Stimulated activated CD4-positive, alpha-beta T cell treated with anti-CD3 and anti-CD28 coated beads, Interleukin-12 subunit alpha, Interleukin-12 subunit beta, amount 100 ng/mL, for 24 hours (primary cell): ENCODE measurements at places on chromosomes 3 and 15.

DNA sequence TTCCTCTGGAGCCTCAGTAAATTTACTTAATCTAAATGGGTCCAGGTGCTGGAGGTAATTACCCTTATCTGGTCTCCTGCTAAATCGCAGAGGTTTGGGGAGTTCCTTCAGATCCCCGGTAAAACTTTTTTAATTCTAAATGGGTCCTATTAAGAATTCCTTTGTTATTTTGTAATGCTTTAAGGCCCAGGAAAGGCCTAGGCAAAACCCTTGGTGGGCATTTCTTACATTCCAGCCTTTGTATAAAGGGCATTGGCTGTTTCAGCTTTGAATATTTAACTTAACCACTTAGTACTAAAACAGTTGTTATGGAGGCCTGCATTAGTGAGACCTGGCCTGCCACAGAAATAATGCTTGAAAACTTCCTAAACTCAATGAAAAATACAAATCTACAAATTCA, 14.9 kb upstream of the ZNF662 start:
- no peak for DNase-seq

- DNase-seq: no peak
Measured at GRCh38 chr3:68447885-68448284, 484.5 kb downstream of the TAFA4 start.

DNA sequence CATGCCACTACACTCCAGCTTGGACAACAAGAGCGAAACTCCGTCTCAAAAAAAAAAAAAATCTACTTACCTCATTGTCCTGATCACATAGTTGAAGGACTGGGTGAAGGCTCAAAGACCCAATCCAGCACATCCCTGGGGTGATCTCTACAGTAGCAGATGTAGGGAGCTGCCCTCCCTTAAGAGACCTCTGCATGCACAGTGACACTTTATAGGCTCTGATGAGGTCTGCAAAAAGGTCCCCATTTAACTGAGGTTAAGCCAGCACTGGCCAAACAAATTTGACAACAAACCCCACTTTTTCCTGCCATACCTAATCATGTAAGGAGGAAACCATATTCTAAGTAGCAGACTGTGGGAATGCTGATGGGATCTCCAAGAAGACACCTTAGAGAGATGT, 31.1 kb upstream of the SPATA12 start:
- no peak for DNase-seq

- DNase-seq: no peak
Measured at GRCh38 chr3:105083945-105084344, 282.8 kb upstream of the ALCAM start.

- no peak for DNase-seq
Measured at GRCh38 chr3:36557708-36558421, 177.6 kb downstream of the STAC start.

DNA sequence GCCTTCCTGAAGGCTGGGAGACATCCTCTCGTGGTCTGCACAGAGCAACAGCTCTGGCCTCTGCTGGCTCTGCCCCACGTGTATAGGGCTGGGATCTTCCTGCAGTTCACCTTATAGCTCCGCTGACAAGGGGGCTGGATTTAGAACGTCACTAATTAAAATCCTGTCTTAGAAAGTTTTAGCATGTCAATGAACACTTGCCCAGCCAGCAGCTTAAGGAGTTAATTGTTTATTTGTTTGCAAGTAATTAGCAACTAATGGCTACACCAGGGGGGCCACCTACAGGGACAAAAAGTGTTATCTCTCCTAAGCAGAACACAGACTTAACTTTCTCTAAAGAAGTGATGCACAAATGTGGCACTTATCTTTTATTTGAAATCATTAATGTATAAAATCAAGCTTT, at the start of gene HESX1:
Gene HESX1 (minus strand): TSS at position 84 of the 403 bp plus-strand sequence. CDS start 60 bp downstream, at position 24.
- DNase-seq: no peak

GRCh38 chr15:28962851-28963710, 77.3 kb downstream of the APBA2 start:
- no peak for DNase-seq

- DNase-seq: no peak
Measured at GRCh38 chr3:105166893-105167292, 199.8 kb upstream of the ALCAM start.

GRCh38 chr3:128799653-128800052, 73.7 kb downstream of the RAB7A start:
- no peak for DNase-seq

DNA sequence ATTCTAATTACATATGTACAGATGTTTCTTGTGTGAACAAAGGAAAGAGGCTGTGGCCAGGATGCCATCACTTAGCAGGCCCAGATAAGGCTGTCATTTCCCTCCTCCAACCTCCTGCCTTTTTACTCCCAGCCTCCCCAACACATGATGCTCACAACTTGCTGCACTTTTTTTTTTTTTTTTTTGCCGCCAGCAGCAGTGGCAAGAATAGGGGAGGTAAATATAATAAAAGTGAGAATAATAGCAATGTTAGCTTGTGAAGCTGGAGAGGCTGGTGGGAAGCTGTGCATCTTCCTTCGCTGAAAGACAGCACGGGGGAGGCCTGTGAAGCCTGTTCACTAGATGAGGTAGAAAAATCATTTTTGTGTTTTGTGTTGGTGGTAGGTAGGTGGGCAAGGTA, 42.5 kb upstream of the MYO5C start:
- DNase-seq: no peak

DNA sequence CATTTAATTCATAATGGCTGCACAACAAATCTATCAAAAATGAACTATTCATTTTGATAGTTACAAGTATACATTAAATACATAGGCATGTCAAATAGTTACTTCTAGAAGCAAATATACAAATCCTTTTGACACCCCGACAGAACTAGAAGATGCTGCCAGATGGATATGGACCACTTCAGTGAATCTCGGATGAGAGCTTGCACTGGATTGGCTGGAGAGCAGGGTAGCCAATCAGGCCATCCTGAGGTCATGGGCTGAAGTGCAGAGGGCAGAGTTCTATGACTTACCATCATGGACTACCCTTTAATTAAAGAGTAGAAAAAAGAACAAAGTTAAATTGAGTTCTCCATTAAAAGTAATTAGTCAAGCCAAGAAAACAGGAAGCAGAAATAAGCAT, 8.3 kb downstream of the CCNL1 start:
- no peak for DNase-seq

DNA sequence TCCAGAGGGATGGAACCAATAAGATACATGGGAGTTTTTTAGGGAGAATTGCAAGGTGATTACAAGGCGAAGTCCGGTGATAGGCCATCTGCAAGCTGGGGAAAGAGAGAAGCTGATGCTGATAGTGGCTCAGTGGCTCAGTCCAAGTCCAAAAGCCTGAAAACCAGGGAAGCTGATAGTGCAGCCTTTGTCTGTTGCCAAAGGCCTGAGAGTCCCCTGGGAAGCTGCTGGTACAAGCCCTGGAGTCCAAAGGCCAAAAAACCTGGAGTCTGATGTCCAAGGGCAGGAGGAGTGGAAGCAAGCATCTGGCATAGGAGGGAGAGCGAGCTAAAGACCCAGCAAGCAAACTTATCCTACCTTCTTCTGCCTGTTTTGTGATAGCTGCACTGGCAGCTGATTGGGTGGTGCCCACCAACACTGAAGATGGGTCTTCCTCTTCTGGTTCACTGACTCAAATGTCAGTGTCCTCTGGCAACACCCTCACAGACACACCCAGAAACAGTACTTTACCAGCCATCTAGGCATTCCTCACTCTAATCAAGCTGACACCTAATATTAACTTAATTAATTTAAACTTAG, 16.7 kb downstream of the TFG start:
- no peak for DNase-seq

DNA sequence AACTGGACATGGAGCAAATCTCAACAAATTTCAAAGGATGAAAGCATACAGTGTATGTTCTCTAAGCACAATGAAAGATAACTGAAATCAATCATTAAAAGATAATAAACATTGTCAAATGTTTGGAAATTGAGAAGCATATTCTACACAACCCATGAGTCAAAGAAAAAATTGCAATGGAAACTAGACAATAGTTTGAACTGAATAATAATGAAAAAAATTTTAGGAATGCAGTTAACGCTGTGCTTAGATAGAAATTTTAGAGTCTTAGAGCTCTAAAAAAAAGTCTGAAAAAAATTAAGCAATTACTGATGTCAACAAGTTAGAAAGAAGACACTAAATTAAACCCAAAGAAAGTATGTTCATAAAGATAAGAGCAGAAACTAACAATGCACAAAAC, 15.5 kb downstream of the RABL3 start:
- DNase-seq: no peak

GRCh38 chr3:112500621-112501020, 1.3 kb upstream of the BTLA start:
- DNase-seq: no peak

GRCh38 chr3:114848643-114849350, 298.3 kb downstream of the ZBTB20 start:
- DNase-seq: no peak

GRCh38 chr3:61768284-61769037, 207.1 kb downstream of the PTPRG start:
- no peak for DNase-seq

DNA sequence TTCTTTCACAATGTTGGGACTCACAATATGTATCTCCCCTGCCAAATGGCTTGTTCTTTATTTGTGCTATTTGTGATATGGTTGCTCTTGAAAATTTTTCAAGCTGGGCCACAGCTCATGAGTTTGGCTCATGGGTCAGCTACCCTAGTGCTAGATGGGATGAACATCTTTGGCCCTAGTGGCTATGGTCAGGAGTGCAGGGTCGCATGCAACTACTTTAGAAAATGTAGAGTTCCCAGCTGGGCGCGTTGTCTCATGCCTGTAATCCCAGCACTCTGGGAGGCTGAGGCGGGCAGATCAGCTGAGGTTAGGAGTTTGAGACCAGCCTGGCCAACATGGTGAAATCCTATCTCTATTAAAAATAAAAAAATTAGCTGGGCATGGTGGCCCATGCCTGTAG, 55.8 kb downstream of the POLR2M start:
- no peak for DNase-seq

DNA sequence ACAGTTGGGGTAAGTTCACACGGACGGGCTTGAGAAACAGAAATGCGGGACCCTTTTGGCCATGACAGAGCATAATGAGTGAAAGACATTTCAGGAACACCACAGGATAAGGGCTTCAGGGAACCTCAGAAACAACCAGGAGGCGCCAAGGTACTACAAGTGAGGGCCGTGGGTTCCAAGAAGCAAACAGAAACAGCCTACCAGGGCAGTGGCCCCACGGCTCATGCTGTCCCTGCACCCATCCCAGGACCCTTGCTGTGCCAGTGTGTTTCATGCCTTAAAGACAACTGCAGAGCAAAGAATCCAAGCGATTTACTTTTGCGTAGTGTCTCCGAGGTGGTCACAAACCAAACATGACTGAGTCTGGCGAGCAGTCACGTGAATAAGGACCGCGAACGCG, 54.0 kb downstream of the RUBCN start:
- no peak for DNase-seq

GRCh38 chr3:45760878-45761711, 35.2 kb downstream of the SLC6A20 start:
- no peak for DNase-seq

- DNase-seq: no peak
Measured at GRCh38 chr15:88992216-88992615, 79.0 kb upstream of the MFGE8 start.

DNA sequence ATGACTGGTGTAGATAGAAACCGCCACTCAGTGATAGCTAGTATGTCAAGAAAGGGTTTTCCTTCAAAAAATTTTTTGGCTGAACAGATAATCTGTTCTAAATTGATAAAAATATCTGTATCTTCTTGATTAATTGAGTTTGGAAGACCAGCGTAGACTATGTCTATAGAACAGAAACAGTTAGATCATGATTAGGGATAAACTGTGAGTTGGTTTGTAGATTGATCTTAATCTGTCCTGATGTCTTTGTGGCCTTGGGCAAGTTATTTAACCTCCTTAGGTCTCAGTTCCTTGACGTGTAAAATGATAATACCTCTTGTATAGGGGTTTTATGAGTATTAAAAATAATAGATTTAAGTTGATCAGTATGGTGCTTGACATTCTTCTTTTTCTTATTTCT, 4.7 kb downstream of the NFKBIZ start:
- DNase-seq: no peak

DNA sequence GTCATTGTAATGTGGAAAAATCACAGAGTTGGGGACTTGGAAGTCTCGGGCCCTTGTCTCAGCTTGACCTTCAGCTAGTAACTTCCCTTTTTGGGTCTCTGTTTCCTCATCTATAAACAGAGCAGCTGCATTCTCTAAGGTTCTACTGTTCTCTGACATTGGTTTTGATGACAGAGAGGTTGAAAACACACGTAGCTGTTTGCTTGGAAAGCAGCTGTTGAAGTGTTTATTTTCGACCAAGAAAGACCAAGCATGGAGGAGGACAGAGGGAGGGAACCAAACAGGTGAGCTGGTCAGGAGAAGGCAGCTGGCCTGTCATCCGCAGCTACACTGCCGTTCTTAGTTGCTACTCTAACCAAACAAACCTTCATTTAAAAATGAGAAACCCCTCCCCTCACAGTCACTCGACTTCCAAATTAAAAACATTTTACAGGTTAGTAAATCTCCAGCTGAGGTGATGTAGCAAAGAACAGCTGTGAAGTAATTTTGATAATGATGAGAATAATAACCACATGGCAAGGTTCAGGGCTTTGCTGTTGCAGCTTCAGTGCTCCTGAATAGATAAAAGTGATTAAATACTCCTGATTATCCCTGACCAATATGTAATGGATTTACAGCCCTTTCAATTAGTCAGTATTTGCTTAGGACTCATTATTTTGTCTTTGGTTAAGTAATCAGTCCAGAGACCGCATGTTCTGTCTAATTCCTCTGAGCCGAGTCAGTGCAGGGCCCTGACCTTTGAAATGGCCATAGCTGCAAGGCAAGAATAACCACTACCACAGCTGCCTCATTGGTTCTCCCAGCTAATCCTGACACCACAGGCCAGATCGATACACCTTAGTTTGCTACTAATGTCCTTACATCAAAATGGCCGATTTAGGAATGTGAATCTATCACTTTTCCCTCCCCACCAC, 65.3 kb downstream of the MEIS2 start:
- no peak for DNase-seq

GRCh38 chr3:194098081-194098842, 37.7 kb upstream of the HES1 start:
- DNase-seq: no peak

- no peak for DNase-seq
Measured at GRCh38 chr3:182121401-182121800, 409.7 kb downstream of the SOX2 start.

DNA sequence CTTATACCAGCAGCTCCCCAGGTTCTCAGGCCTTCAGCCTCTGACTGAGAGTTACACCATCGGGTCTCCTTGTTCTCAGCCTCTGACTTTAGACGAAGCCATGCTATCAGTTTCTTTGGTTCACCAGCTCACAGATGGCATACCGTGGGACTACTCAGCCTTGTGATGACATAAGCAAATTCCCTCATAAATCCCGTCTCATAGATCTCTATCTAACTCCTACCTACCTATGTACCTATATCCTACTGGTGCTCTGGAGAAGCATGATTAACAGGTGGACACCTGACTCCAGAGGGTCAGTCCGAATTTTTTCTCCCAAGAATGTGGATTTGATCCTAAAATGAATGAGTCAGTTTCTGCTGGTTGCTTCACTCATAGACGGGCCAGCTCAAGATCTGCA, 59.1 kb upstream of the CDV3 start:
- no peak for DNase-seq
